Stimulated activated CD4-positive, alpha-beta T cell treated with anti-CD3 and anti-CD28 coated beads, Interleukin-2, amount 100 ng/mL, for 4 hours (primary cell): ENCODE measurements at places on chromosomes 2 and 18.

GRCh38 chr2:127887082-127887775 lies 1.5 kb upstream of the AMMECR1L start:
- DNase-seq = no peak

DNA sequence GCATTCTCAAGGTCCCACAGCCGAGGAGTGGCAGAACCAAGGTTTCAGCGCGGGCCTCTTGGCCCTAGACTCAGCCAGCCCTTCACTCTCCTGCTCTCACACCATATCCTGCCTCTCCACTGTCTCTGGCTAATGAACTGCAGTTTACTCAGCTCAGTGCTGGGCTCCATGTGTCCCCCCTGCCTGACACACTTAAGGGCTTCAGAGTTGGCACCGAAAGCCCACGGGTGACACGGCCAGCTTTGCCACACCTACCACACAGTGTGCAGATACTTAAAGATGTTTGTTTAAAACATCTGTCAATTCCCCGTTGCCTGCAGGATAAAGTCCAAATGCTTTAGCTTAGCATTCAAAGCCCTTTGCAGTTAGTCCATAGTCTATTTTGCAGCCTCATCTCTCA lies 241.2 kb downstream of the SEPTIN10 start:
- no peak for DNase-seq

DNA sequence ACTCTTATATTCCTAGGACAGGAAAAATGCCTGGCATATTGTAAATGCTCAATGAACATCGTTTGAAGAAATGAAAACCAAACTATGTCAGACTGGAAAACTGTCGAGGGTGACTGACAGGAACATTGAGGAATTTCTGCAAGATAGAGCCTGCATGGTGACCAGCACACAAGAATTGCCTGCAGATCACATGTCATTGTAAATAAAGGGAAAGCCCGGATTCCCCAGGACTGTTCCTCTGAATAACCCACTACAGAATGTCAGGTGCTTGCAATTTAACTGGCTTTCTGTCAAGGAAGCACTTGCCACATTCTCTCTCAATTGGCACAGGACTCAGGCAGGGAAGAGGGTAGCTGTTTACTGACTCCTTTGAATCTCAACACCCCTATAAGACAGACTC lies 129.0 kb upstream of the REG3G start:
- DNase-seq = no peak

DNA sequence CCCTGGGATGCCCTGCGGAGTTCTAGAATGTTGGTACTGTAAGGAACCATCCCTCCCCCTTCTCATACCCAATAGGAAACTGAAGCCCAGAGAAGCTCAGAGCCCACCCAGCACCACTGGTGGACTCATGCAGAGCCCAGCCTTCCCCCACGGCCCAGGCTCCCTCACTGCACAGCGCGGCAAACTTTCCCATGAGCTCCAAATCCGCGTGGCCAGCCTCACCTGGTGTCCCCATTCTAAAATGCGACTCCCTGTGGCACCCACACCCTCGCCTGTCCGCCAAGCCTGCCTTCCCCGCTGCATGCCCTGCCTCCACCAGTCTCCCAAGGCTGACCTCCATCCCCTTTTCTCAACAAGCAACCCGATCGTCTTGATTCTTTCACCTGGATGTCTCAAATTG lies 51.1 kb downstream of the PTGR3 start:
- no peak for DNase-seq

DNA sequence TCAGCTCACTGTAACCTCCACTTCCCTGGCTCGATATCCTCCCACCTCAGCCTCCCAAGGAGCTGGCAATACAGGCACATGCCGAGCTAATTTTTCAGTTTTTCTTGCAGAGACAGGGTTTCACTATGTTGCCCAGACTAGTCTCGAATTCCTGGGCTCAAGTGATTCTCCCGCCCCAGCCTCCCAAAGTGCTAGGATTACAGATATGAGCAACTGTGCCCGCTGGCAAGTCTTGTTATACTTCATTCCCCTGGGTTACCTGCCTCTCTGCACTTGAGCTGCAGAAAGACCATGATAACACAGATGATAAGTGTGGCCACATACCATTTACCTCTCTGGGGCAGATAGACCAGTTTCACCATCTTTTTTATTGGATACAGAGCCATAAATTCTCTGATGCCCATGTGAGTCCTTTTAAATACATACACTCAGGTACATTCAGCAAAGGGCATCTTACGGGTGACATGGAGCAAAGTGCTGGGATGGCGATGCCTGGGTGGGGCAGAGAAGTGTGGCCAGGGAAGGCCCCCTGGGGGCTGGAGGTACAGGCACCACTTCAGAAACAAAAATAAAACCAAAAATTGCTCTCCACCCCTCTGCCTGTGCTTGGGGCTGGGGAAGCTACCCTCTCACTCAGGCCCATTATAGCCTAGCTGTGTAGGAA lies 20.4 kb downstream of the CCT7 start:
- no peak for DNase-seq

- no peak for DNase-seq
Observed at GRCh38 chr18:32086881-32087280, 4.8 kb upstream of the RNF138 start.

- no peak for DNase-seq
Observed at GRCh38 chr2:52879561-52879960, 888.0 kb upstream of the CHAC2 start.

DNA sequence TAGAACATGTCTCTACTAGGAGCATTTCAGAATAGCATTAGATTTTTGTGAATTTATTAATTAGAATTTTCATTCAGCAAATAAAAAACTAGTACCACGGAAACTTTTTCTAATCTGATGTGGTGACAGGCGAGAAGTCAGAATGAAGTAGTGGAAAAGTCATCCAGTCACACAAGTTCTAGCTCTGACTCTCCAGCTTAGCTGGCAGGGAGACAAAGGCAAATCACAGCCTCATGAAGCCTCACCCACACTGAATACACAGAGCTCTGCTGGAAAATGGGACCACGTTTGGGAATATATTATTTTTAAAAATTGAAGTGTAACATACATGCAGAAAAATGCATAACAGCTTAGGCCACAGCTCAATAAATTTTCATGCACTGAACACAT lies 86.1 kb downstream of the L3MBTL4 start:
- DNase-seq = no peak

GRCh38 chr2:239966029-239966852 lies 58.9 kb downstream of the NDUFA10 start:
- DNase-seq = no peak

DNA sequence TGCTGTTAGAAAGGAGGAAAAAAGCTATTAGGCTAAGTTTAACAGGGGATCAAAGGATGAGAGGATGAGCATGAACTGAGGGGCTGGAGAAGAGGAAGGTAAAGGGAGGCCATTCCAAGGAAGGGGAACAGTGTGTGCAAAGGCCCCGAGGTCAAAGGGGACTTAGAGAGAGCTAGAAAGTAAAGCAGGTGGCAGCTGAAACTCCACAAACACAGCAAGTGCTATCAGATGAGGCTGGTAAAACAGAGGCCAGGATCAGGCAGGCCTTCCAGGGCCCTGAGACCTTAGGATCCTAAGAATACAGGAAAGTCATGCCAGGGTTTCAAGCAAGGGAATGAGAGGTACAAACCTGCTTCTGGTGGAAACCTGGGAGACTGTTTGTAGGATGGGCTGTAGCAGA lies 5.8 kb downstream of the HDAC4 start:
- DNase-seq = no peak

DNA sequence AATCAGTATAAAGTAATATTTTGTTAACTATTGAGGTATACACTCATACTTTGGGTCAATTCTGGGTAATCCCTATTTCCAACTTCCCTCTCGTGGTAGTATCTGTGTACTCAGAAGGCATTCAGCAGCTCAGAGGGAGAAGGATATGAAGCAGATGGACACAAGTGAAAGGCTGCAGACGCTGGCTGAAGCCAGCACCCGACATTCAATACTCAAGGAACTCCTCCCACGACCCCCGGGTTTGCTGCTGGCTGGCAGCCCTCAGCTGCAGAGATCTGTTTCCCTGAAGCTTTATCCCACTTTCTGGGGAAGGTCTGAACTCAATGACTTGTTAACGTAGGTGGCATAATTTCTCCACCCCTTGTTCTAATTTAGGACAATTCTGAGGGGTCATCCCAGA lies 847.3 kb upstream of the SOX11 start:
- DNase-seq = no peak

- DNase-seq = no peak
Observed at GRCh38 chr2:216727346-216728122, 32.2 kb upstream of the IGFBP5 start.

- DNase-seq = no peak
Observed at GRCh38 chr2:200373231-200373630, 66.7 kb downstream of the SPATS2L start.

GRCh38 chr2:5332925-5333324 lies 359.3 kb upstream of the SOX11 start:
- no peak for DNase-seq
